DMS 273 treated with DMSO at 0.1 percent for 48 hours (cell line): ENCODE measurements at places on chromosomes 11 and 22.

DNA sequence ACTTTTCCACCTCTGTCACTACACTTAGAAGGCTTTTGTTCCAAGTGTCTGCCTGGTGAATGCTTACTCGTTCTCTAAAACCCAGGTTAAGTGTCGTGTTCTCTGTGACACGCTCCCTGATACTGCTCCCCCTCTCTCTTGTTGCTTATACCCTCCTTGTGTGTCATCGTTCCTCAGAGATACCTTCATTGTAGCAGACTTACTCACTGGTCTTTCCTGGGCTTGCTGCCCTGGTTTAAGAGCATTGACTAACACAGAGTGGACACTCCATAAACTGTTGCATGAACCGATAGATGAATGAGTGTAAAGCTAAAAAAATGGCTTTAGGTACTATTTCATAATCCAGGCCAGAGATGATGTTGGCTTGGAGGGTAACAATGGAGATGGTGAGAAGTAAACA, 171.3 kb downstream of the GRIK4 start:
- DNase-seq = no peak

DNA sequence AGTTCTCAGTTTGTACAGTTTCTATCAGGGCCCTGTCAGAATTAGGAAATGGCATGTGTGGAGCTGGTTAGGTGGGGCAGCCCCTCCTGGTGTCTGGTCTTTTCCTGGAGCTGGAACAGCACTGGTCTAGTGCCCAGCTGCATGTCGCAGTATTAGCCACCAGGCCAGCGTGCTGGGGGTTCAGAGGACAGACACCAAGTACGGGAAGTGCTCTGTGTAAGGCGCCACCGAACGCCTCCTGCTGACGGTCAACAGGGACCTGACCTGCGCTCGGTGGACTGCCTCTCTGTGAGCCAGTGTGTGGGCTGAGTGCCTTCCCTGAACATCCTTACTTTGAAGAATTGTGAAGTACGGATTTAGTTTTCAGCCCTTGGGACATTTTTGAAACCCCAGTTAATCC, 33.9 kb downstream of the AP2A2 start:
- DNase-seq = no peak

DNA sequence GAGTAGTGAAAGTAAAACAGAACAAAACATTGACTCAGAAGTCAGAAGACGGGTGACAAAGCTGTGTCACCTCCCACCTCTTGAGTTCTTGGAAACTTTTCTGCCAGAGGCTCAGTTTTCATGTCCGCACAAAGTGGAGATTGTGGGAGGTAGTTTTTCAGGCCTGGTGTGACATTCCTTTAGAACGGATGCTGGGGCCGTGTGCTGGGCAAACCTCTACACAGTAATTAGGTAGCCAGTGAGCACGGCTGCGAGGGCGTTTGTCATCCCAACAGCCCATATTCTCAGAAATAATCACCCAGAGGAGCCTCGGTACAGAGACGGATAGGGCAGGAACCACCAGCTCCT, 1054.4 kb downstream of the TBC1D22A start:
- DNase-seq = no peak

DNA sequence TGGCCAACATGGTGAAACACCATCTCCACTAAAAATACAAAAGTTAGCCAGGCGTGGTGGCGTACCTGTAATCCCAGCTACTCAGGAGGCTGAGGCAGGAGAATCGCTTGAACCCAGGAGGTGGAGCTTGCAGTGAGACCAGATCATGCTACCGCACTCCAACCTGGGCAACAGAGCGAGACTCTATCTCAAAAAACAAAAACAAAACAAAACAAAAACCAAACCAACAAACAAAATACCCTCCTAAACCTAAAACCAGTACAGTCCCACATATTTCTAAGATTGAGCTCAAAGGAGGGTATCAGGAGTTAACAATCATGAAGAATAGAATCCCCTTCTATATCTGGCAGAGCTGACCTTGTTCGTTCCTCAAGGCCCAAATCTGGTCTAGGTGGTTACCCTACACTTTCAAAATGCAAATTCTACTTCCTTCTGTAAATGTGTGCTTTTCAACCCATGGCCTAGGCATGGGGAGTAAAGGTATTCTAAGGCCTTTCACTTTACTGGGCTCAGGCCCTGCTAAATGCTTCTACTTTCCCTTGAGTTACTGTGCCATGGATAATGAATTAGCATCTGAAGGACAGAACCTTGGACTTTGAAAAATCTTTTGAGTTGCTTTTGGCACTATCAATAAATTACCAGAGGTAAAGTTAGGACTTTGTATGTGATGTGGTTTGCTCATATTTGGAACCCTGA, 10.4 kb upstream of the PPP2R1B start:
- no peak for DNase-seq
